Heart right ventricle (tissue), 16 donors: ENCODE measurements at places on chromosomes 2 and 18. TPM values are rescaled to one million over a fixed set of nuclear protein-coding genes. Genes with fewer than 3 reads are reported as not detected.

DNA sequence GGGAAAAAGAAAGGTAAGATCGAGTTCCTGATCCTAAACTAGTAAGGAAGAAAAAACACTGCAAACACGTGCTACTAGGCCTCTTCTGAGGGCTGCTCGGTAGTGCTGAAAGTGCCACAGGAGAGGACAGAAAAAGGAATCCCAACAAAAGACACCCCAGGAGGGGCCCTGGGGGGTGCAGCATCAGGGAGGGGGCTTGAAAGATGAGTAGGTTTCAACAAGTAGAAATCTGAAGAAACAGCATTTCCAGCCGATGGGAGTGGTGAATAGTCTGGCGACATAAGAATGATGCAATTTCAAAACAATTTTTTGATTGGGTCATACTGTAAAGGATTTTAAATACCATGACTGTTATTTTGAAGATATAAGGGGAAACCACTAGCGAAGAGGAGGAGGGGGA, 98.6 kb downstream of the NOL10 start:
- no peak for DNase-seq

GALNT13 gene
- polyA plus RNA-seq: 0.01 TPM

- no peak for DNase-seq
Observed at GRCh38 chr2:236170590-236171165, 2.5 kb upstream of the GBX2 start.

DNA sequence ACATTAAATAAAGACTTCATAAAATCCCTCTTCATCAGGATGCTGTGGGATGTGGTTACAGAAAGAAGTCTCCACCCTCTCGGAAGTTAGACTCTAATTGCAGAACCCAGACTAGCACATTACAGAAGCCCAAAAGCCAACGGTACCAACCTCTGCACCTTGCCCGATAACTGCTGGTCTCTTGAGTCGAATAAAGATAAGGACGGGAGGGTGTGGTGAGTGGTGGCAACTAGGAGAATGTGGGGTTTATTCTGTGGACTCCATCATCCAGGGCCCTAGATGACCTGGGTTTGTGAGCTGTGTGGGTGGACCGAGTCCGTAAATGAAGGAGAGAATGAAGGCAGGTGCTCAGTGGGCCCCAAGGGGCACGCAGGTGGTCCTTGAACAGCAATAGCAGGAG, 462.8 kb upstream of the ID2 start:
- DNase-seq: no peak
